SW 1271 (cell line): ENCODE measurements at places on chromosomes 6 and 20.

GRCh38 chr6:90508753-90509152, 78.1 kb downstream of the MAP3K7 start:
- DNase-seq = no peak

GRCh38 chr6:119043783-119044182, 34.7 kb downstream of the FAM184A start:
- DNase-seq = no peak

DNA sequence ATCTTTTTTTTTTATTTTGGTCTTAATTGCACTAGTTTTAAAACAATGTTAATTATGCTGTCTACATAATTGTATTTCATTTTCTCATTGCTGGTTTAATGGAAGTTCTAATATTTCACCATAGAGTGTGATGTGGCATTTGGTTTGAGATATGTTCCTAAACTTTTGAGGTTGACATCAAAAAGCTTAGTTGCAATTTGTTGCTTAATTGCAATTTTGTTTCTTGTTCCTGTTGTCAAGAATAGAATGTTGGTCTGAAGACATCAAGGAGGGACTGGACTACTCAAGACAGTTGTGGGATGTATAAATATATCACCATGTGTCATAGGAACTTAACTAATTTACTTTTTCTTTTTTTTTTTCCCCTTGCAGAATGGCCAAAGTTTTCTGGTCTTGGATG, 12.5 kb downstream of the HSF2 start:
- DNase-seq = no peak

GRCh38 chr6:120918137-120918536, 416.1 kb downstream of the TBC1D32 start:
- DNase-seq = no peak

DNA sequence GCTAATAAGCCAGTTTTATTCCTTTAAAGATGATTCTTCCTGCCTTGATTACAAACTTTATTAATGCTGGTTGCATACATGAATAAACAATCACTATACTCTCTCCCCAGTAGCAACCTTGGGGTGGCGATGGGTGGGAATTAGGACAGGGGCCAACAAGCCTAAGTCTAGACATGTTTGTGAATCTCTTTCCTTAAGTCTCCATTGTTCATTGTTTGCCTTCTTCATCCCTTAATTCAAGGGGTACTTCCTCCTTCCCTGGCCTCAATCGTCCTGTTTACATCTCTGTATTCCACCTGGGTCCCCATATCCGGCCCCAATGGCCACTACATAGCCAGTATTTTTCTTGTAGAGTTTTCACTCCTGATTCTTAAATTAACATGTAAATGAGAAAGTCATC, 66.0 kb downstream of the ARHGAP18 start:
- no peak for DNase-seq

GRCh38 chr20:5356941-5357340, 40.2 kb upstream of the PROKR2 start:
- no peak for DNase-seq

- no peak for DNase-seq
Measured at GRCh38 chr20:2212456-2213015, 83.3 kb upstream of the TGM3 start.
